ENCODE measurements at places on chromosomes 5 and 9.

DNA sequence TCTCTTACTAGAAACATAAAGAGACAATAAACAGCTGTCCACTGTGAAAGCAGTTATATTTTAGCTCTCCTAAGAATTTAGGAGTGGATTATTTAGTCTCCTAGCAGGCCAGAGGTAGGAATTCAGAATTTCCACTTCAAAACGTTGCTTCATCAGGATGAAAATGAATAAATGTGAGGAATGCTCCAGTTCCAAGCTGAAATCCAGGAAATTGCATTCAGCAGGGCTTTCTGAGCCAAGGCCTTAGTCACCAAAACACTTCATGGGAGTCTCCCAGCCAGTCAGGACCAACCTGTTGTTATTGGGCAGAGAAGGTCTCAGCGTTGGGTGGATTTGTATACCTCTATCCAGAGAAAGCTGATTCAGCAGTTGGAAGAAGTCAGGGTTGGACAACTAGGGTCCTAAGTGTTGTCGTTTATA is 1040.3 kb downstream of the TLE1 start:
- no peak for DNase-seq

GRCh38 chr5:170361116-170361515 is 28.1 kb downstream of the KCNMB1 start:
- no peak for DNase-seq

DNA sequence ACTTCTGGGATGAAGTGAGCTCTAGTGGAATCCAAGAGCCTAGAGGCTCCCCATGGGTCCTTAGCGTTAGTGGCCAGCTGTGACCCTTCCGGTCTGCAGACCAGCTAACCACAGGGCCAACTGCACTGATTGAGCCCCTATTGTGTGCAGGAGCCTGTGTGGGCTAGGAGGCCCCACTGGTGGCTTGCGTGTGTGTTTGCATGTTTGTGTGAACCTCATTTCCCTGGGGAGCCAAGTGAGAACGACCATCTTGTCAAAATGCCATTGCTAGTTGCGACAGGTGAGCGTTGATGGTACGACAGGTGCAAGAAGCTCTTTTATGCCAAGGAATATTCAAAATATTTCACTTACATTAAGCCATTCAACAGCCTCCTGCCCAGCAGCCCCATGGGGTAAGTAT is 44.1 kb upstream of the ANKRD33B start:
- no peak for DNase-seq

DNA sequence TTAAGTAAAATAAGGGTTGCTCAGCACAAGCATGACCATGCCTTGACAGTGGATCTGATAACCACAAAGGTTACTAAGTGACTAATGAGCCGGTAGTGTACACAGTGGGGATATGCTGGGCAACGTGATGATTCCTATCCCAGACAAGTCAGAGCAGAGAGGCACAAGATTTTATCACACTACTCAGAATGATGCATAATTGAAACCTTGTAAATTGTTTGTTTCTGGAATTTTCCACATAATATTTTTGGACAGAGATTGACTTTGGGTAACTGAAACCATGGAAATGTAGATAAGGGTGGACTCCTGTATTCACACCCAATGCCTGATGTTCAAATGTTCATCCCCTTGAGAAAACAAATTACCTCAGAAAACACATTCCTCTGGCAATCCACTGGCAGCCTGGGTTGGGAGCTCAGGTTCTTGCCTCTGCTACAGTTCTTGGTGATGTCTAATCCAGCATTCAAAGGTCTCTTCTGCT is 16.2 kb upstream of the ERAP1 start:
- no peak for DNase-seq

GRCh38 chr5:20656262-20656661 is 668.3 kb upstream of the CDH18 start:
- DNase-seq, result no peak

DNA sequence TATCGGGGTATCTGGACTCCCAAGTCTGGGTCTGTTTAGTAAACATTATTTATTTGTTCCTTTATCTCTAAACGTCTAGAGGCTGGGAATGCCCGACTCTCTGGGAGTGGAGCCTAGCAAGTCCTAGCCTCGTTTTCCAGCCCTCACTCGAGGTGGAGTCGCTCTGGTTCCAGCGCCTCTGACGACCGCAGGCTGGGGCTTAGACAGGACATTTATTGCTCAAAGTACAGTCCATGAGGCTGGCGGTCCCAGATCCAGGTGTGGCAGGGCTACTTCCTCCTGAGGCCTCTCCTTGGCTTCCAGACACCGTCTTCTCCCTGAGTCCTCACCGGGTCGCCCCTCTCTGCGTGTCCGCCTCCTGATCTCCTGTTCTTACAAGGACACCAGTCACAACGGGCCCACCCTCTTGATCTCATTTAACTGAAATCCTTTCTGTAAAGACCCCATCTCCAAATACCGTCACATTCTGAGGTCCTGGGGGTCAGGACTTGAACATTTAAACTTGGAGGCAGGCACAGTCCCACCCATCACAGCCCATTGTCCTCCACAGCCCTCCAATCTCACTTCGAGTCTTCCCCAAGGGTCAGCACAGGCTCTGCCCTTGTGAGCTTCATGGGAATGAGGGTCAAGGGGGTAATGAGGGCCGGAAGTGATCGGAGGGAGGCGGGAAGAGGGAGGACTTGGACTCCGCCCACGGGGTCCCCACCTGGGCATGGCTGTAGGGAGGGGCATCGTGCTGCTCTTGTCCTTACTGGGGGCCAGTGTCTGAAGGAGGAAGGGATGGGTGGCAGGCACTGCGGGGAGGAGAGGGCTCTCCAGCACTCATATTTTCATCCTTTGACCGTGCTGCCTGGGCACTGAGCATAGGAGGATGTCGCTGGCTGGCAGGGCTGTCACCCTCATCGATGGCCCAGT is 12.2 kb upstream of the CLPTM1L start:
- DNase-seq, result no peak

DNA sequence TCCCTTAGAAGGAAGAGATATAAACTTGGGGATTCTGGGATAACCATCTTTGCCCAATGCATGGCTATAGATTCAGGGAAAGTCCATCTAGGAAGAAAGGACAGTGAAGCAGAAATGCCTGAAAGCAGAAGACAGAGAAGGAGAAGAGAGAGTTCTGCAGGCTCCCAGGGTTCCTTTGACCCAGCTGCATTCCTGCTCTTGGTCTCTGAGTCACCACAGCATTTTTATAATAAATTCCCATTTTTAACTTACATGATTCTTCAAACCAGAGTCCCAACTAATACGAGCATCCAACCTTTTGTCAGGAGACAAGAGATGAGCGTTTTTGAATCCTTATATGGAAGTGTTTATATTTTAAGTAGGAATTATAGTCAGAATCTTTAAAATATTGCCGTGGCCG is 12.0 kb upstream of the AOPEP start:
- no peak for DNase-seq

DNA sequence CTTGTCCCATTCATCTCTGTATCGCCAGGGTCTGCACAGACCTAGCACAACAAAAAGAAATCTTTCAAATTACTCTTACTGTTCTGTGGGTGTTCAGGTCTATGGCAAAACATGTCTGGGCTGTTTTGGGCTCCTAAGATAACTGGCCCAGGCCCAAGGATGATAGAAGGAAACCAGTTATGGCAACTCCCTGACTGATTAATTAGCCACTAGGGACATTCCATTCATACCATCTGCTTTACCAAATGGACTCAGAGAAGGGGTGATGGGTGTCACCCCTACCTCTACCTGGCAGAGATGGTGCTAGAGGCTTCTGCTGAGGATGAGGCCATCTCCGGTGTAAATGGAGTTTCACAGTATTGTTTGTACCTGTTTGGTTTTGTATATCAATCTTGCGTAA is 1.9 kb downstream of the SLC31A2 start:
- no peak for DNase-seq

DNA sequence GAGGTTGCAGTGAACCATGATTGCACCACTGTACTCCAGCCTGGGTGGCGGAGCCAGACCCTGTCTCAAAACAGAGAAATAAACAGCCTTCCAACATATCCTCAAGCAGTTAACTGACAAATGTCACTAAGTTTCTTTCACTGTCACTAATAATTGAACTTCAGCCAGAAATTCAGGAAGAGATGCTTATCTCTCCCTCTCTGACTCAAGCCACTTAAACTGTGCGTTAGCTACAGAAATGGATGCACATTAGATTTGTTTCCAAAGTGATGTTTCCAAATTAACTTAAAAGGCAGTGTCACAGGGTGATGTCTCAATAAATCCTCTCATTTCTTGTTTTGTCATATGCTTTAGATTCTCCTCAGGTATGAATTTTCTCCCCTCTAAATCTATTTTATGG is 164.9 kb downstream of the KDM4C start:
- DNase-seq, result no peak

DNA sequence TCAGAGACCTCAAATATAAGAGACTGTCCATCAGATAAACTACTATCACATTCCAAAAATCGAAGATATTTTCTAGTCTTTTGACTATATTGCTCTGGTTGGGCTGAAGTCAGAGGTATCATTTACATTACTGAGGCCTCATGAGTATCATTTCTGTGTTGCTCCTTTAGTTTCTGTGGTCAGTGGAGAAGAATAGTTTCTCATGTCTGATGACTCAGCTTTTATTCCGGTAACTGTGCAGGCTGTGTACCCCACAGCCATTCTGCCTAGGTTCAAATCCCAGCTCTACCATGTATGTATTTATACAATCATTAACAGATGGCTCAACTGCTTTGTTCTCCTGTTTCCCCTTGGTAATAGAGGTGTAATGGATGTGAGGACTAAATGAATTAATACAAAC is 179.3 kb downstream of the ALDH1A1 start:
- no peak for DNase-seq

DNA sequence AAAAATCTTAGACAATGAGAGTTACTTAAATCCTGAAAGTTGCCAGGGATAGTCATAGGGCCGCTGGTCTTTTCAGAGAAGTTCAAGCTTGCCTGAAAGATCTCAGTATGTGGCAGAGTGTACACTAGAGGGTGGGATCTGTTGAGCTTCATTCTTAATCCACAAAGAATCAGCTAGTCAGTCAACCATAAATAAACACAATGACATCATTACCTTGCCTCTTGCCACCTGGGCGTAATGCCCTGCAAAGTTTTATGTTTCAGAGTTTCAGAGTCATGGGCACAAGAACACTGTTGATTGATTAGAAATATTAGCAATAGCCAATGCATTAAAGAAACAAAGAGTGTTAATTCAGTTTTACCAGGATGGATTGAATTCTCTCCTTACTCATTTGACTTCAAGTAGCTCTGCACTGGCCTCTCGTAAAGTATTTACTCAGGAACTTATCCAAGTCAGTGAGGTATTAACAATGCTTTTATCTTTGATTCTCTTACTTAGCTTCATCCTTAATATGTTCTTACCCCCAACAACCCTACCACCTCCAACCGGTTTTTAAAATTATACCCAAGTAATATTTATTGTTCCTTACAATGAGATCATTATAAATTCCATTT is 14.3 kb upstream of the ANXA1 start:
- no peak for DNase-seq

- DNase-seq, result no peak
Measured at GRCh38 chr5:100026606-100027005, 508.6 kb upstream of the FAM174A start.

- DNase-seq, result no peak
Measured at GRCh38 chr5:150394131-150394530, 18.6 kb downstream of the CD74 start.

DNA sequence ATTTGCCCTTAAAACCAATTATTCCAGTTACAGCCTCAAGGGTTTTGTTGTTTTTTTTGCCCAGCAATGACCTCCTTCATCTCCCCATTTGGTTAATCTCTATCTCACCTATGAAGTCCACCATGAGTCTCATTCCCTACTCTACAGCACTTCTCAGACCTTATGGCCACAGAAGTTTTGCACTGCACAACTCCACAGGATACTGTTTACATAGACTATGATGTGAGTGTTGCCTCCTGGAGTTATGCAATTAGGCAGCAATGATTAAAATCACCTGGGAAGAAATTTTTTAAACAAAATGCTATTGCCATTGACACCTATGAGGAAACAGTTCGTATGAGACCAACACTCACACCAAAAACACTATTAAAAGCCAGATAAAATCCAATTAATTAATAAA is 39.7 kb downstream of the ZDHHC21 start:
- no peak for DNase-seq

DNA sequence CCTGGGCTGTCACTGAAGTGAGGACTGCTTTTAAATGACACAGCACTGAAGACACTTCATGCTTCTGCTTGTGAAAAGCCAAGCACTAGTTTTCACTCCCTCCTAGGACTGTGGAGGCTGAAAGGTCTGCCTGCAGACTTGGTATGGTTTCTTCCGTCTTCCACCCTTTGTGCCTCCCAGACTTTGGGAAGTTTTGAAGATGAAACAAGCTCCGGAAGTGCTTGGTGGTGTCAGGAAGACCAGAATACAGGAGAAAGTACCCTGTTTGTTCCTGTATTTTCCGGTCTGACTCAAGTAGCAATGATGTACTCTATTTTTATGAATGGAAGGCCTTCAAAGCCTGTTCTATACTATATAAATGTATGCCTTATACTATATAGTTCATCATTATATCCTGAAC is 222.7 kb downstream of the PDZD2 start:
- no peak for DNase-seq

All from cortex of kidney (tissue), 1 donor.